ENCODE measurements at places on chromosomes 12 and 14.
A peak's percentile ranks its signal among the peaks of the same experiment; 100 is the strongest.

DNA sequence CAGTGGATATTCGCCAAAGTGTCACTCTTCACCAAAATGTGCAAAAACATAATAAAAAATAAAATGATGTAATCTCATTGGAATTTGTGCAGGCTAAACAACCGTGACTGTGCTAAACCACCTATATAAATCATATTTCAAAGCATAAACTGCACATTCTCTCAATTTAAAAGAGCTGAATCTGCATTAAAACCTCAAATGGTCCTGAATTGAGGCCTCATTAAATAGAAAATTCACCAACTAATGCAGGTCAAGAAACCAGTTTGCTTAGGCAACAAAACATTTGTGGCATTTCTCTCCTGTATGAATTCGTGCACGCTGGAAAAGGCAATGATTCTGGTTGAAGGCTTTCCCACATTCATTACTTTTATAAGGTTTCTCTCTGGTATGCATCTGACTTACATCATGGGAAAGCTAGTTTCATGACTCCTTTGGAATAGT lies 80.1 kb upstream of the IFNG-AS1 start:
- no peak for DNase-seq

DNA sequence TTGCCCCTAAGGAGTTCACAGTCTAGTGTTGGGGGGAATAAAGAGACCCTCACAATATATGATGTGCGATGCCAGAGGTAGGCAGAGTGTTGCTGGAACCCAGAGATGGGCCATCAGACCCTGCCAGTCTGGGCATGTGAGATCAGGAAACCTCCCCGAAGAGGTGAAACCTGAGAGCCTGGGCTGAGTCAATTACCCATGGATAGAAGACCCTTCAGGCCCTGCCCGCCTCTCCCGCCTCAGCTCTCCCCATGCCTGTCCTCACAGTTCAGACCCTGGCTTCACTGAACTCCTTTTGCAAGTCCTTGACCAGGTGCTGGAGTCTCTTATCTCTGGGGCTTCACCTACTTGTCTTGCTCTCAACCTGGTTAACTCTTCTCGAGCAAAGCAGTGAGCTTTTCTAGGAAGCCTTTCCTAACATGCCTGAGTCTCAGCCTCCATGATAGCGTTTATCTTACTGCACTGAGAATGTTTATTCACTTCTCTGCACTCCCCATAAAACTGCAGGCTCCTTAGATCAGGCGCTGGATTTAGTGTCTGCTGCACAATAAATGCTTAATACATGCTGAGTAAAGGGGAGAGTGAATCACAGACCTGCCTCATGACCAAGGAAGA lies 19.6 kb downstream of the ALDH1L2 start:
- no peak for DNase-seq

DNA sequence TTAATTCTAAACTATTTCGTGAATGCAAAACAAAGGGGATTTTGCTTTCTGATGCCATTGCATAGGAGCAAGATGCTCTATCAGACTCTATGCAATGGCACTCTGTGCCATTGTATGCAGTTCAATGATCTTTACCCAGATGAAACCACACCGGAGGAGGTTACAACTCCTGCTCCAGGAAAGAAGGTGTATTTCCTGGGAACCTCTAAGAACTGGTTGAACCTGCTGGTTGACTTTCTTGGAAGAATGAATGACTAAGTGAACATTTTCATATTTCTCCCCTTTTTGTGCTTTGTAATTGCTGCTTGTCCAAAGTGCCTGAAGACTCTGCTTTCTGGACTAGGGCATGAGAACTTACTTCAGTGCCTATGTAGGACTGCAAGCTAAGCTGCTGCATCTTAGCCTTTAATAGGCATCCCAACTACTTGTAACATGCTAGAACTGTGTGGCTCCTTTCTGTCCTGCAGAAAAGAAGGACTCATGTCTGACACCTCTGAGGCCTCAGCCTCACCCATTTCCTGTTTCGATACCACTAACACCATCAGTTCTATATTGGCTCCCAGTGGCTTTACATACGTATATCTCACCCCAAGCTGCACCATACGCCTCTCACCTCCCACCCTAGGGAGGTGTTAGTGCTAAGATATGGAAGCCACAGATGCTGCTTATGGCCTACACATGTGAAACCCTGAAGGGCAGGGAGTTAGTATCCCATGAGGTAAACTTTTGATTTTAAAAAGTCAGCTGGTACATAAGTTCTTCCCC lies 193.5 kb upstream of the CNOT2 start:
- no peak for DNase-seq

GRCh38 chr12:71128191-71128788 lies 29.5 kb downstream of the TSPAN8 start:
- DNase-seq = no peak

GRCh38 chr12:4145990-4146859 lies 127.3 kb upstream of the CCND2 start:
- no peak for DNase-seq

- no peak for DNase-seq
These were observed 16.0 kb downstream of the XRCC3 start for GRCh38 chr14:103699261-103699661.

- peak; percentile 25 for DNase-seq
These were observed at the start of gene SYNJ2BP for GRCh38 chr14:70416725-70417349. SYNJ2BP (minus strand) TSS chr14:70417090; CDS start chr14:70416963, 127 bp downstream.

- DNase-seq = no peak
These were observed 22.2 kb upstream of the LRTM2 start for GRCh38 chr12:1797991-1798640.

DNA sequence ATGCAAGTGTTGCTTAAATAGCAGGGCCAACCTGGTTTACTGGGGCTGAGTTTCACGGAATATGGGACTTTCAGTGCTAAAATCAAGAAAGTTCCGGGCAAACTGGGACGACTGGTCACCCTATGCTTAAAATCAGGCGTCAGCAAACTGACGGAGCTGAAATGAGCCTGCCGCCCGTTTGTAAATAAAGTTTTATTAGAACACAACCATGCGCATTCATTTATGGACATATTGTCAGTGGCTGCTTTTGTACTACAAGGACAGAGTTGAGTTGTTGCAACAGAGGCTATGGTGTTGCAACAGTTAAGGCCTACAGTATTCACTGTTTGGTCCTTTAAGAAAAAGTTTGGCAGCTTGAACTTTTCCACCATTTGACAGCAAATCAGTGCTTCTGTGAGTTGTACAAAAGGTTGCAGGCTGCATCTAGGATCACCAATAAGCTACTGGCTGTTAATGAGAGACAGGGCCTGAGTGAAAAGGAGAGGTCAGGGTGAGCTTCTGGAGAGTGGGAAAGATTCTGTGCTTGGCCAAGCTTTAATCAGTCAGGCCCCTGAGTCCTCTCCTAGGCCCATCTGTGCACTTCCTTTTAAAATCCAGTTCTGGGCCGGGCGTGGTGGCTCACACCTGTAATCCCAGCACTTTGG lies 13.3 kb downstream of the SELPLG start:
- DNase-seq = no peak

DNA sequence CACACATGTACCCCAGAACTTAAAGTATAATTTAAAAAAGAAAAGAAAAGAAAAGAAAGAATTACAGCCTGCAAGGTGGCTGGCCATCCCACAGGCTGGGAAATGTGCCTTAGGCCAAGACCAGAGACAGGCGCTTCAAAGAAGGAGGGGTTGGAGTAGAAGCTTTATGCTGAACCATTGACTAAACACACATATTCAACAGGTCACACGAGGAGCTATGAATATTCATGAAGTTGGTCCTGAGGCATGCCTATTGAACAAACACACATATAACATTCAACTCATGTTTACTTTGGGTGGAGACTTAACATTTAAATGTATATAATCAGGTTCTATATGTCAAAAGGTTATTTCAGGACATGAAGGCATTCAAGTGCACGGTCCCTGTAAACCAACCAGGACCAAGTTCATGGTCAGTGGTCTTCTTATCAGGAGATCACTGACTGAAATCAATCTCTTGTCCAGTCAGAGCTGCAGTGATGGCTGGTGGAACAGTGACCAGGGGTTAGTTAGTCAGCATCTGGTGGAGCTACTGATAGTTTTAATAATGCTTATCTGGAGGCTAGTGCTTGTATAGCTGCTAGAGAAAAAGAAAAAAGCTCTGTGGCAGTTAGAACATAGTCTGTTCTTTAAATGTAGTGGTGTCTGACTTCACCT lies 35.6 kb upstream of the ITPR2 start:
- no peak for DNase-seq

GRCh38 chr12:50127546-50127945 lies 15.5 kb downstream of the COX14 start:
- DNase-seq = no peak

DNA sequence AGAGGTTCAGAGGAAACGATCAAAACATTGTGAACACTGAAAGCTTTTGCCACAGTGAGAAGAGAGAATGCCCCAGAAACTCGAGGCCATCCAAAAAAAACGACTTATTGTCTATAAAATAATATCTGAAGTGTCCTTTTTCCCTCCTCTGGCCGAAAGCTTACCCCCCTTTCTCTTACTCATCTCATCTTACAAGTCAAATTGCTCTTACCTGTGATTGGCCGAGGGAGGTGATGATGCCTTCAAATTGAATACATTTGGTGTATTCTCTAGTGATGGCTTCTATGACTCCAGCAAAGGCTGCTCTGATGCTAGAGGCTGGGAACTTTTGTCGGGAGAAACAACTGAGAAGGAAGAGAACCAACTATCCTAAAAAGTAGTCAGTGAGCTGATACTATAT lies 90.7 kb downstream of the PTCSC3 start:
- DNase-seq = no peak

DNA sequence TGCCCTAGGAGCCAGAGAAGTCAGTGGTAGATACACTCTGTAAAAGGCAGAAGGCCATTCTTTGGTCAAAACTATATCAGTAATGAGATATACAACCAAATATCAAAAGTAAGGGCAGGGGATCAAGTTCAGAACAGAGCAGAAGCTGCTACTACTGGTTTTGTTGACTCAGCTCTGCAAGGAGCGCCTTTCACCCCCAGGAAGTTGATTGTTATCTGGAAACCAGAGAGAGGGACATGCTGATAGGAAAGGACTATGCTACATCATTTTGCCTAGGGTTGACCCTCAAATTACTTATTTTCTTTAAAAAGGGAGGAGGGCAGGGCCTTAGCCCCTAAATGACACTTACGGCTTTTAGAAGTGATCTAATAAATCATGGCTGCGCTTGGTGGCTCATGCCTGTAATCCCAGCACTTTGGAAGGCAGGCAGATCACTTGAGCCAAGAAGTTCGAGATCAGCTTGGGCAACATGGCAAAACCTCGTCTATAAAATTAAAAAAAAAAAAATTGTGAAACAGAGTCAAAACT lies 194.0 kb downstream of the KLHL28 start:
- no peak for DNase-seq

DNA sequence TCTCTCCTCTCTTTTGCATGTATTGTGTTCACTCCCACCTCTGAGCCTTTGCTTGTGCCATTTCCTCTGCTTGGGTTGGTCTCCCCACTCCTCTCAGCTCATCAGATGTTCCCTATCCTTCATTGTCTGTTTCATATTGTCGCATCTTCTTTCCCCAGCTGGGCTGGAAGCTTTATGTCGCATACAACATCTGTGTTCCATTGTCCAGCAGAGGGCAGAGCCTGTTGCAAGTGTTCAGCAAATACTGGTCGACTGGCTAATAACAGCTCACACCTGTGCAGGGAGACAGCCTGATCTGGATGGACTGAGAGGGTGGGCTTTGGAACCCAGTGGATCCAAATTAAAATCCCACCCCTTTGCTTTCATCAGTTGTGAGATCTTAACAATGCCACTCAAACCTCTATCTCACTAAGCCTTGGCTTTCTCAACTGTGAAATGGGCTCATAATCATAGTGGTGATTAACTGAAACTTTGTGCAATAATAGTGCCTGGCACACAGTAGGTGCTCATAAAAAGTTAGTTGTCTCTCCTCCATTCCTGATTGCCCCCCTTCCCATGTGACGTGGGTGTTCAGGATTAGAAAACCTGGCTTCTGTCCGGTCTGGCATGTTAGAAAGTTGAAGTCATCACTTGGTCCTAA lies 75.8 kb downstream of the RIN3 start:
- no peak for DNase-seq

DNA sequence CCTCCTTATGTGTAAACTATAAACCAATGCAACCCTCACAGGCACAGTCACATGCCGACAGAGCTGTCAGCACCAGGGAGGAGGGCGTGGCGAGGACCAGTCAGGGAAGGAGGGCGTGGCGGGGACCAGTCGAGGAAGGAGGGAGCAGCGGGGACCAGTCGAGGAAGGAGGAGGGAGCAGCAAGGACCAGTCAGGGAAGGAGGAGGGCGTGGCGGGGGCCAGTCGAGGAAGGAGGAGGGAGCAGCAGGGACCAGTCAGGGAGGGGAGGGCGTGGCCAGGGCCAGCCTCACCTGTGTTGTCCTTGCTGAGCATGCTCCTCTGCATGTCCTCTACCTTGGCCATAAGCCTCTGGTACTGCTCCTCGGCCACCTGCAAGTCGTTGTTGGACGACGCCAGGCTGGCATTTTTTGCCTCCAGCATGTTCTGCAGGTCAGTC lies 24.2 kb downstream of the GOLGA3 start:
- no peak for DNase-seq

Data from T-helper 9 cell (primary cell).